ENCODE measurements at places on chromosomes 3 and 15.

DNA sequence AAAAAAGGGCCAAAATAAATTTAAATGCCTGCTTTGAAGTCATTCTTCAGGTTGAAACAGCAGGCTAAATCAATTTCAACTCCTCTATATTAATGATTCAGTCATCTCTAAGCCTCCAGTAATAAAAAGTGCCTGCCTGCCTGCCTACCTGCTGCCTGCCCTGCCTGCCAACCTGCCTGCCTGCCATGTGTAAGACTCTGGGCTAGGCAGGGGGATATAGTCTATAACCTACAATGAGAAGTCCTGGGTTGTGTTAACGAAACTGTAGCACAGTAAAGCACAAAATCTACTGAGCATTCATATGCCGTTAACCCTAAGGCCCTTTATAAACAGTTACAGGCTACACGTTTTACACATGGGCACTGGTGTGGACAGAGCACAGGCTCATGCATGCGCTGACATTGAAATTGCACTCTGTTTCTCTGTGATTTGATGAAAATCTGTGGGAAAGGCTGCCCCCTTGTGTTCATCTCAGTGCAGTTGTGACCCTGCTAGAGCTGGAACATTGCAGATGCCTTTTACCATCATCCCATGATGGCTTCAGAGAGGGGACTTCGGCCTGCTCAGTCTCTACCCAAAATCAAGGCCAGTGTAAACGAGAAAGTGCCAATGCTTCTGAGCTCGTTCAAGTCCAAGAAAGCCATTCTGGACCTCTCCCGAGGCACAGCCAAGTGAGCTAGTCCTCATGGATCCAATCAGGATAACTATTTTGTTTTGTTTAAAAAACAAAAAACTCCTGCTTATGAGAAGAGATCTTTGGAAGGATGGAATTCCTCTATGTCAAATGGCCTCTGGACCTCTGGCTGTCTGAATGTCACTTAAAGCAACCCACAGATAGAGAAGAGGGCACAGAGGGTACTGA is 64.6 kb downstream of the EFL1 start:
- peak; percentile 85 for DNase-seq

DNA sequence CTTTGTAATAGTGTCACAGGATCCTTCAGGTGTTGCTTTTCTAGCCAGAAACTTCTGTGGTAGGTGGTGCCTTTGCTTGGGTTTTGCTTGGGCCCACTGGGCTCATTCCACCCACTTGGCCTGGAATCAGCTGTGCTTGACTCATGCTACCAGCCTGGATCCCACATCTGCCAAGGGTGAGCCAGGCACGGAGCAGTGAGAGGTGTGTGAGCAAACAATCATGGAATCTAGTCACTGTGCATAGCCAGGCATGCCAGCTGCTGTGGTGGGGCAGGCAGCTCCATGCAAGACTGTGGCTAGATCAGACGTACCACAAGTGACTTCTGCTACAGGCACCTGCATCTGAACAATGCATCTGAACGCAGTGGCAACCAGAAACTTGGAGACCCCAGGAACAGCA is 275.9 kb downstream of the UBE2E2 start:
- DNase-seq, result no peak

GRCh38 chr3:72259755-72260587 is 475.0 kb upstream of the PROK2 start:
- DNase-seq, result no peak

GRCh38 chr15:73232776-73233175 is 136.0 kb downstream of the HCN4 start:
- no peak for DNase-seq

- no peak for DNase-seq
These were observed 72.1 kb downstream of the GJD2 start for GRCh38 chr15:34682674-34683073.

GRCh38 chr15:39909007-39909406 is 11.1 kb downstream of the GPR176 start:
- peak; percentile 57 for DNase-seq

- DNase-seq, result no peak
These were observed 41.2 kb downstream of the CCDC12 start for GRCh38 chr3:46935168-46935858.

GRCh38 chr3:140472306-140473020 is 205.4 kb upstream of the TRIM42 start:
- DNase-seq, result no peak

DNA sequence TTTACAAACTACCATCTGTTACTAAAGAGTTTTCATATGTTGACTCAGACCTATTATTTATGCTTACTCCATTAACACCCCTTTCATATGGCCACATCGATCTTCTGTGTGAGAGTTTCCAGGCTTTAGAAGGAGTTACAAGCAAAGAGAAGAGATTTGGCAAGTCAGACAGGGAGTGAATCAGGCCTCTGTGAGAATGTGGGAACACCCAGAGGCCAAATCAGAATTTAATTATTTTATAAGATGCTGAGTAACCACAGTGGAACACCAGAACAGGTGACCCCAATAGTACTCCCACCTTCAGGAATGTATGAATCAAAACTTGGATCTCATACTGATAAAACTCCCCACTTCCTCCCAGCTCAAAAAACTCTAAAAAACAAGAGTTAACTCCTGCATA is 42.0 kb downstream of the IFT57 start:
- no peak for DNase-seq

- DNase-seq, result no peak
These were observed 139.0 kb downstream of the CTNNB1 start for GRCh38 chr3:41338276-41338675.

GRCh38 chr3:53194210-53195065 is 33.4 kb downstream of the PRKCD start:
- DNase-seq, result peak; percentile 5

DNA sequence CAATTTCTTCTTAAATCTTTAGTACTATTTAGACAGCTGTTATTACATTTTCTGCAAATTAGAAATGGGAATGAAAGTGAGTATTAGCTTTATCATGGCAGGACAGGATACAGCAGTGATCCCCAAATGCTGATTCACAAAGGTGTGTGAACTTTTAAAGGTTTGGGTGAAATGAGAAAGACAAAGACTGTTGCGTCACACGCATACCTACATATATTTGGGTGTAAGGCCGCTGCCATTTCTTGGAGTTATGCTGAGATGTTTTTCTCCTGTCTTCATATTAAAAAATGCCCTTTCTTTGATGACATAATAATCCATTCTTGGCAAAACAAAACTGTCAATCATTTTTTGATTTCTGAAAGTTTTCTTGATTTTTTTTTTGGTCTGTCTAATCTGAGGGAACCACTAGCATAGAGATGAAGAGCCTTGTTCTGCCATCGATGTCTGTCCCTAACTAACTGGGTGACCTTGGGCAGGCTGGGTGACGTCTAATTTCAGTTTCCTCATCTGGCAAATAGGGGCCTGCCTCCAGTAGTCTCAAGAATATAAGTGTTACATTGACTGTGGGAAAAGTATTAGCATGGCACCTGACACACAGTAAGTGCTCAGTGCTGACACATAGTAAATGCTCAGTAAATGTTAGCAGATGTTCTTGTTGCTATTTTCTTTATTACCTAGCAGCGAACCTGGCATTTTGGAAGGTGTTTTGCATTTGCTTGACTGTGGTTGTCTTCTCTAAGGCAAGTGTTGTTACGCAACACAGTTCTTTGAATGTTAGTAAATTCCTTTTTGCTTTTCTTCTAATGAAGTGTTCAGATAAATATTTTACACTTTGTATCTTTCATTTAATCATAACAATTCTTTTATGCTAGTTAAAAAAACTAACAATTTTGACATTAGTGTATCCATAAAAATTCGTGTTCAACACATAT is 5.0 kb downstream of the MITF start:
- no peak for DNase-seq

GRCh38 chr15:73704869-73705645 is 20.9 kb downstream of the CD276 start:
- DNase-seq, result peak; percentile 86

DNA sequence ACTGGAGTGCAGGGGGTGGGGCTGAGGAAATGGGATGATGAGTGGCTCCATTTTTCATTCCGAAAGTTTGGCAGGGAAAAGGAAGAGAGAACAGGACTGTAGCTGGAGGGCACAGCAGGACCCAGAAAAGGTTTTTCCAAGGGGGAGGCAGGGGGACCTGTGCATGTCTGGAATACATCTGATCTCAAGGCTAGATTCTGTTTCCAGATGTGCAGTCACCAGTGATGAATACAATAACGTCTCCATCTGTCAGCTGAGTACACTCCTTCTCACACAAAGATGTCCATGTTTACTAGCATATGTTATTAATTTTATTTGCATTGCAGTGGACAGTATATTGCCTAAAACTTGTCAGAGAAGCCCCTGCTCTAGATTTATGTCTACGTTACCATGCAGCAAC is 39.9 kb upstream of the PRTG start:
- no peak for DNase-seq

DNA sequence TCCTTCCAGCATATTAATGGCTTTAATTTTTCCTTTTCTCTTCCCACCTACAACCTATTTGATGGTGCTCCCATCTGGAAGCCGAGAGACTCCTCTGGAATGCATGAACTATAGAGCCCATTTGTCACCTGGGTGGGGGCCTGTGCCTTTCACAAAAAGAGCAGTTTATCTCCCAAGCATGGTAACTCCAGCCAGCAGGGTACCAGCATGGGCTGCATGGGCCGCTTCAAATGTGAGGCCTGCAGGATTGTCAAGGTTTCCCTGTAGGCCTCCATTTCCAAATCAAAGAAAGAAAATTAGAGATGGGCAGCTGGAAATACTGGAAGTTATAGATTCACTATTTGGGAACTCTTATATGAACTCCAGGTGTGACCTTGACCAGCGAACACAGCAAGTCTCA is 50.7 kb upstream of the SKOR1 start:
- no peak for DNase-seq

DNA sequence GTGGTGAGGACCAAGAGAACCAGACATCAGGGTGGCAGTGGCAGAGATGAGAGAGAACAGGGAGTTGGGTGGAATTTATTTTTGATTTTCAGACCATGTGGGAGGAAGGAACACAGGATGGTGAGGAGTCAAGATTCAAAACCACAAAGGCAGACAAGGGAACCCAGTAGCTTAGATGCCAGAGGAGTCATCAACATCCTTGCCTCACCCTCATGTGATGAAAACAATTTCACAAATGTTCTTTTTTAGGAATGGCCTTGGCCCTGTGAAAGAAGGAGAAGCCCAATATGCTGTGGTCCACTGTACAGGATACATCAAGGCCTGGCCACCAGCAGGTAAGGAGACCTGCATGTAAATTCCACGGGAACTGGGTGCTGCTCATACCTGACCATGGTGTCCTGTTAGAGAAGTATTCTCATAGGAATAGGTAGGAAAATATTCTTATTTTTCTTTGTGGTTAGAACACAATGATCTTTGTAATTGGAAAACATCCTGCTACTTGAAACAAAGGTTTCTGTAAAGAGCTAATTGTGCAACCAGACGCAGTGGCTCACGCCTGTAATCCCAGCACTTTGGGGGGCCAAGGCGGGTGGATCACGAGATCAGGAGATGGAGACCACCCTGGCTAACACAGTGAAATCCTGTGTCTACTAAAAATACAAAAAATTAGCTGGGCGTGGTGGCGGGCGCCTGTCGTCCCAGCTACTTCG is 110.0 kb downstream of the ARNT2 start:
- no peak for DNase-seq

- peak; percentile 52 for DNase-seq
These were observed 6.3 kb downstream of the MTMR10 start for GRCh38 chr15:30985081-30985531.

- no peak for DNase-seq
These were observed 125.2 kb downstream of the OCA2 start for GRCh38 chr15:27973886-27974285.

DNA sequence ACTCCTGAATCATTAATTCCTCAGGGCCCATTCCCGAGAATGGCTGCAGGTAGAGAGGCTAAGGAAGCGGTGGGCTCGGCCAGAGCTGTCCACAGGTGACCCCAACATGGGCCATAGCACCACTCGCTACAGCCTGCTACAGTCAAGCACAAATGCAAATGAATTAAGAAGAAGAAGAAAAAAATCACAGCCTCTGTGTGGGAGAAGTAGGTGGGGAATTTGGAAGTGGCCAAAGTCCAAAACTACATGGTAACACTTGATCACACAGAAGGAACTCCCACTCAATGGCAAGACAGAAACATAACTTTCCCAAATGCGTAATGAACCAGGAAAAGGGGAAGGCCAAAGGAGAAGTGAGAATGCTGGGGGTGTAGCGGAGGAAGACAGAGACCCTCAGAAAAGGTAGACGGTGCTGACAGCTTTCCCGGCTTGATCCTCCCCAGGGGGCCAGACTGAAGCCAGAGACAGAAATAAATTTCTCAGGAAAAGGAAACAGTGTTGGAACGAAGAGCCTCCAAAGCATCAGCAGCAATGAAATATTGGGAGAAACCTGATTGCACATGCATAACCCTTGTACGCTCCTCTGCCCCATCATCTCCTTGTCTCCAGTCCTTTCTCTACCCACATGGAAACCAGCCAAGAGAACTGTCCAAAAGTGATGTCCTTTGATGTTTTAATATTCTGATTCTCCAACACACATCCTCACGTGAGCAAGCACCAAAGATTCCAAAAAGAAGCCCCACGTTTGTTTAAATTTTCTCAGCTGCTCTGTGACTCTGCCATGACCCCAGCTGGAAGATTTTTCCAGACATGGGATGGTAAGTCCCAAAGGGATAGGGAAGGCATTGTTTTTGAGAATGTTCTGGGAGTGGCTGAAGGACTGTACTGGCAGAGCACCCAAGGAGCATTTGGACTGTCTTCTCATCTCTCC is 107.6 kb downstream of the OXNAD1 start:
- no peak for DNase-seq

- DNase-seq, result no peak
These were observed 18.4 kb upstream of the TIPARP start for GRCh38 chr3:156655819-156656550.

DNA sequence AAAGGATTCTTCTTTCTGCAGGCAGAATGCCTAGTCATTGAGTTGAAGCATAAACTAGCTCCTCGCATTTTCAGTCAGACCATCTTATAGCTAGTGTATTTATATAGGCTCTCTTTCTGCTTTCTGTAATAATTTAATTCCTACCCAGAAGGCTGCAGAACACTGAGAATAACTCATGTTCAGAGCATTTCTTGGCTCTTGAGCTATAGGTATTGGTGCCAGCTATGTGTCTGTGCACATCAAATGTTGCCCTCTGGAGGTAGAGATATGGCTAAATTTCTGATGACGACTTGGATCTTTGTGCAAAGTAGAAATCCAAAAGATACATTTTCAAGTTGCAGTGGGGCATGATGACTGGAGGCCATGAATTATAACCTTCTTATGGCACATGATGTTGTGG is 336.2 kb upstream of the TPM1 start:
- no peak for DNase-seq

- DNase-seq, result no peak
These were observed 9.0 kb upstream of the SLC25A26 start for GRCh38 chr3:66211779-66212178.

DNA sequence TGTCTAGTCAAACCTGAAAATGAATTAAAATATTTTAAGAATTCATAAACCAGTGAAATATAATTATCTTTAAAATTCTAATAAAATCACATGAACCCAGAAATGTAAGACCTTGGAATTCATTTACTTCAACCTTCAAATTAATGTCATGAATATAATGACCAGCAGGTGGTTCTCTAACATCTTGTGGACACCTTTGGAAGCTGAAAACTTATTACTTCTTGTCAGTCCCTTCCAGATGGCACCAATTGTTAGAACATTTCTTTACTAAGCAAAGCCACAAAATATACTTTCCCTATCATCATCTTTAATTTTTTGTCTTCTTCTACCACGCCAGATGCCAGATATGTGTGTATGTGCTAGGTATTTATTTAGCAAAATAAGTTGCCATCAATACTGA is 240.0 kb downstream of the MBNL1 start:
- DNase-seq, result peak; percentile 76

GRCh38 chr3:130462089-130462488 is 54.9 kb upstream of the COL6A6 start:
- DNase-seq, result no peak

All from NCI-H82 (cell line).